ENCODE measurements at places on chromosomes 4 and X.

DNA sequence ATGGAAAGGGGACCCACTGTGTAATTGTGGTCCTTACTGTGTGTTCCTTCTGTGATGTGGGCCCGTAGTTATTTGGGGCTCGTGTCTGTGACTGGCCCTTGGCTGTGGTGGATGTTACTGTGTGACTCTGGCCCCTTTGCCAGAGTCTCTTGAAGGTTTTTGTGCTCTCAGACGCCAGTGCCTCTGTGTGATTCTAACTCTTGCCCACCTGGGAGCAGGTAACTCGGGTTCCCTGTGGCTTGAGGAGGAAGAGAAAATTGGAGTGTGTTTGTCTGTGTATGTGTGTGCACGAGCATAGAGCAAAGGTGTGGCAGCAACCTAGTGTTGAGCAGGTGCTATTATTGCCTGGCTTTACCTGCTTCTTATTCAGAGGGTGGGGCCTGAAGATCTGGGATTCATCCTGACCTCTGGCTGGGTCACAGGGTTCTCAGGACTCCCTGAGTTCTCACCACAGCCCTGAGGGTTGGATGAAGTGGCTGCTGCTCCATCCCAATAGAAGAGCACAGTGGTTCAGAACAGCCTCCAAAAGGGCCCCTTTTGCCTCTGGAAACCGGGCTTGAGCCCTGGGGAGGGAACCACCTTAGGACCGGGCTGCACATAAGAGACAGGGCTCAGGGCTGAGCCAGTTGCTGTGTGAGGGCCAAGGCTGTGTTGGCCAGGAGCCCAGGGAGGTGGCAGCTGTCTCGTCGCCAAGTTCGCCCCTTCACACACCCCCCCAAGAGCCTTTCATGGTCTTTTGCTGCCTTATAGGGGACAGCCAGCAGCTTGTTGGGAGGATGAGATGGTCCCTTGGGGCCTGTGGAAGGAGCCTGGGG is 1.3 kb downstream of the RBM10 start:
- no peak for DNase-seq

DNA sequence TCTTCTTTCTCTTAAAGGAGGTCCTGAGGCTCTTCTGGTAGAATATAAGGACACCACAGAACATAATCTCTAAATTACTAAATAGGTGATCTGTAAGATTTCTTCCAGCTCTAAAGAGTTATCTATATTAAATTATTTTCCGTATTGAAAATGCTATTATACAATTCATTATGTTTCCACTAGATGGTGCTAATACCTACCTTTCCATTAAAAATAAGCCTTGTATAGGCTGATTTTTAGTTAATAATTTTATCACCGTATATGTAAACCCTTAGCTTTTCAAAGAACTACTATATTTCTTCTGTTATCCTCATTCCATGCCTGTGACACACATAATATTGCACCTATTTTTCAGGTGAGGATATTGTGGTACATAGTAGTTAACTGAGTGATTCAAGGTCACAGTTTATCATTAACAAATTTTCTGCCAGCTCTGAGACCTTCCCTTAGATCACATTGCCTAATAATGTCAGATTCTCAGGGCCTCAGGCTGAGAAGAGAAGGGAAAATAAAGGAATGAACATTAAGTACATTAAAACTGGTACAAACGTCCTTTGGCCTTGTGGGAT is 138.8 kb downstream of the TEX11 start:
- no peak for DNase-seq

DNA sequence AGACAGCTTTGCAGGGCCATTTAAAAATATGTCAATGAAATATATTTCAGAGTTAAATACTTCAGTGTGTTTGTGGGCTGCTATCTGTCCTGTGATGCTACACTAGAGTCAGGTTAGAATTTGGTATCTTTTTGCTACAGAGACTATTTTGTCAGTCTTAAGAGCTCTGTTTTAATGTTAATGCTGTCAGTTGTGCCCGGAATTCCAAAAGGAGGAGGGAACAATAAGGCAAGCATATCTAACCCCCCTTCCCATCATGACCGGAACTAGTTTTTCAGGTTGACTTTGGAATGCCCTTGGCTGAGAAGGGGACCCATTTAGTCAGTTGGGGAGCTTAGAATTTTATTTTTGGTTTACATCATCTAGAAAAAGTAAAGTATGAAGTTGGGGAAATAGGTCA is 34.9 kb upstream of the SLC25A4 start:
- DNase-seq = no peak

- DNase-seq = no peak
These were observed 579.6 kb upstream of the IGFBP7 start for GRCh38 chr4:57689693-57690205.

- DNase-seq = no peak
These were observed 104.2 kb upstream of the TLR2 start for GRCh38 chr4:153579872-153580271.

GRCh38 chr4:44646151-44646550 is 5.3 kb downstream of the YIPF7 start:
- no peak for DNase-seq

- DNase-seq = no peak
These were observed 4.7 kb upstream of the NAA10 start for GRCh38 chrX:153939573-153939972.

DNA sequence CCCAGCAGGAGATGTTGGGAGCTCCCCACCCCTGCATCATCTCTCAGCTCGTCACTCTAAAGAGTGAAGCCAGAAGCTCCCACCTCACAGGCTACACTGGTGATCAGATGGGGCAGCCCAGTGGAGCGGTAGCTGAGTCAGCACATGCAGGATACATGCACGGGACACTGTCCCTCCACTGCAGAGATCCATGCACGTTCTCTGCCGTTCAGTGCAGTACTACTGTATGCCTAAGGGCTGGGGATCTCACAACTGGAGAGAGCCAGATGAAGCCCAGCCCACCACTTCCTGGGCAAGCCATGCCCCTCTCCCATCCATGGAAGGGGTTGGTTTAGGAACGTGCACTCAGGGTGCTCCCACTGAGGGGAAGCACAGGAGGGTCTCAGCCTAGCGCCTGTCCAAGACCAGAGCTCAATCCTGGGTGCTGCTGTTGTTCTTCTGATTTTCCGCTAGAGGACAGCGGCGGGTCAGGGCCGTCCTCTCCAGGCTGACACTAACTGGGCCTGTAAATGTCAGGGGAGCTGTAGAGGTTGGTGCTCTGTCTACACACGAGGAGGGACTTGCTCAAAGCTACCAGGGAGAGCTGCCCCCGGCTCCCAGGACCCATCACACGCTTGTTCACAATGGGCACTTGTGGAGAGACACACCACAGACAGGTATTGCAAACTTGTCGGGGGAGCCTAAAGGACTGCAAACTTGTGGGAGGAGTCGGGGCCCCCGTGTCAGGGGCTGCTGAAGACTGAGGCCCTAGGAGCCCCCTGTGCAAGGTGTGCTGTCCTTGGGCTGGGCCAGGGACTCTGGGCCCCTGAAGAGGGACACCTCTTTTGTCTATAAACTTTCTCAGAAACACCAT is 18.2 kb upstream of the ABLIM2 start:
- DNase-seq = no peak

GRCh38 chr4:138599965-138600364 is 357.8 kb upstream of the SLC7A11 start:
- no peak for DNase-seq

- DNase-seq = no peak
These were observed 303.7 kb upstream of the GNPDA2 start for GRCh38 chr4:45030059-45030458.

DNA sequence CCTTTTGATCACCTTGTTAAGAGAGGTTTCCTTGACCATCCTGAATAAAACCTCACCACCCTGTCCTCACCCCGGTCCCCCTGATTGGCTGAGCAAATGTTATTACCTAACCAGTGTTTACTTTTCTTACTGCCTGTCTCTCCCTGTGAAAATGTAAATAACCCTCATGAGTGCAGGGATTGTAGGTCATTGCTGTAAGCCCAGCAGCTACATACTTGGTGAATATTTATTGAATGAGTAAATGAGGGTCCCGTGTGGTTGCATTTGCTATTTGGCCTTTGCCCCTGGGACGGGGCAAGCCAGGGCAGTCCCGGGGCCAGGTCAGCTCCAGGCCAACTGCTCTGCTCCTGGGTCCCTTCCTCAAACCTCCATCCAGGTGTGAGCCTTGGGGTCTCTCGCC is 55.5 kb upstream of the CLCN4 start:
- DNase-seq = no peak

DNA sequence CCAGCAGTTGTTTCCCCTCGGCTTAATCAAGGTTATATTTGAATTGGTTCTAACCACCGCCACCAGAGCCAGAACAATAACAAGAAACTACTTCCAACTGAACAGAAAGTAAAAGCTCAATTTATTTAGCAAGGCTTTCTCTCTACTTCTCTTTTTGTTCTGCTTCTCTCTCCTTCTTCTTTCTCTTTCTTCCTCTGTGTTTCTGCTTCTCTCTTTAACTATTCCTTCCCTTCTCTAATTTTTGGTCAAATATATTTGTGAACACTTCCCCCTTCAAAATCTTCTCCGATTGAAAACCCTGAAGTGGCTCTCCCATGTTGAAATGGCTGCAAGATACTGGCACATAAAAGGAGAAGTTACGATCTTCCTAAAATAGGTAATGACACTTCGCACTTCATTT is 1195.9 kb upstream of the PRKX start:
- no peak for DNase-seq

GRCh38 chrX:23332888-23333821 is 1.5 kb upstream of the PTCHD1 start:
- no peak for DNase-seq

DNA sequence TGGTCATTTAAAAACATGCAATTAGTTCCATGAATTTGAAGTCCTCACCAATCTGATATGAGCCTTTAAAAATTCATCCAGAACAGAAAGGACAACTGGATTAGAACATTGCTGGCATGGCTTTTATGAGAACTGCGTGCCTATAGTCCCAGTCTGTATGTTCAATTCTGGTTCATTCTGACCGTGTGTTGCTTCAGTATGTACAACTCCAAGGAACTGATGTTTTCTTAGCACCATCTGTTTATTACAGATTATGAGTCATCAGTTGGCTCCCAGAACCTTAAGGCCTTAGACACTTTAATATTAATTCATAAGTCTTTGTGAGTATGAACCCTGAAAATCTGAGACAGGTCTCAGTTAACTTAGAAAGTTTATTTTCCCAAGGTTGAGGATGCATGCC is 115.0 kb downstream of the CEP44 start:
- no peak for DNase-seq

- DNase-seq = no peak
These were observed 65.9 kb downstream of the WWC2 start for GRCh38 chr4:183164963-183165362.

GRCh38 chr4:125991398-125991797 is 676.6 kb downstream of the FAT4 start:
- no peak for DNase-seq

DNA sequence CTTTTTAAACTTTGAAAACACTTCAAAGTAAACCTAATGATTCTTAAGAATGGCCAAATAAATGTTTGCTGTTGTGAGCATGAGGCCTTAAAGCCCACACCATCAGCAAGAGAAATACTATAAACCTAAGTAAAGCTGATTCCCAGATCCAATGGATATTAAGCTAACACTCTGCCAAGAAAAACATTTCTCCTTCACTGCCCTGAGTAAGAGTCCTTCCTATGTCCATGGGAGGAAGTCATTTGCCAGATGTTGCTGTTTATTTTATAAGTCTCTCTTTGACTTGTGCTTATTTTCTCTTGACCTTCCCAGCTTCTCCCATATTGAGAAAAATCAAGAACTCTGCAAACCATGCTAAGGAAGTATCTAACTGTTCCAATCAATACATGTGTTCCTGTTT is 154.3 kb upstream of the EDNRA start:
- DNase-seq = no peak

DNA sequence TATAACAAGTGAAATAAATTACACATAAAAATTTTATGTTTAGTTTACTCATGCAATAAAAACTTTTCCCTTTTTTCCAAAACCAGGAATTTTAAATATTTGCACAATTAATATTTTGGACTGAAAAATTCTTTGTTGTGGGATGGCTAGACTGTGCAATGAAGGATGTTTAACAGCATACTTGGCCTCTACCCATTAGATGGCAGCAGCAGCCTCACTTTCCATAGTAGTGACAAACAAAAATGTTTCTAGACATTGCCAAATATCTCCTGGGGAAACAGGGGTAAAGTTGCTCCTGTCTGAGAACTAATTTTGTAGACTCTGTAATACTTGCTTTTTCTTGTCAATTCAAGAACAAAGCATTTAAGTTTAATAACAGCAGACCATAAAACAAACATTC is 49.8 kb downstream of the SCLT1 start:
- DNase-seq = no peak

GRCh38 chr4:183941964-183942363 is 36.9 kb downstream of the STOX2 start:
- DNase-seq = no peak

- no peak for DNase-seq
These were observed 190.3 kb downstream of the DHX15 start for GRCh38 chr4:24394041-24394440.

DNA sequence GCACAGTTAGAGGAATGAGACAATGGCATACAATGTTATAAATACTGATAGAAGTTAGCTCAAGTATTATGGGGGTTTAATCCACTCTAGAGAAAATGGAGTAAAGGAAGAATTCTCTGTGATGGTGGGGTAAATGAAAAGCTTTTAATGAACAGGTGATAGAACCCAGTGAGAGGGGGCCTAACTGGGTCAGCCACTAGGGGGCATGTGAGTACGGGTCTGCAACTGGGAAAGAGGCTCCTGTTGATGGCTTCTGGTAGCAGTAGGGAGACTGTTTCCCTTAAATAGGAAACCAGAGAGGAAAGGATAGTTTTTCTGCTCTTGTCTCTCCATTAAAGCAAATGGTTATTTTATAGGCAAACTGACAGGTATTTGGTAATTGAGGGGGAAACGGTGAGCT is 132.8 kb upstream of the GPR101 start:
- no peak for DNase-seq

DNA sequence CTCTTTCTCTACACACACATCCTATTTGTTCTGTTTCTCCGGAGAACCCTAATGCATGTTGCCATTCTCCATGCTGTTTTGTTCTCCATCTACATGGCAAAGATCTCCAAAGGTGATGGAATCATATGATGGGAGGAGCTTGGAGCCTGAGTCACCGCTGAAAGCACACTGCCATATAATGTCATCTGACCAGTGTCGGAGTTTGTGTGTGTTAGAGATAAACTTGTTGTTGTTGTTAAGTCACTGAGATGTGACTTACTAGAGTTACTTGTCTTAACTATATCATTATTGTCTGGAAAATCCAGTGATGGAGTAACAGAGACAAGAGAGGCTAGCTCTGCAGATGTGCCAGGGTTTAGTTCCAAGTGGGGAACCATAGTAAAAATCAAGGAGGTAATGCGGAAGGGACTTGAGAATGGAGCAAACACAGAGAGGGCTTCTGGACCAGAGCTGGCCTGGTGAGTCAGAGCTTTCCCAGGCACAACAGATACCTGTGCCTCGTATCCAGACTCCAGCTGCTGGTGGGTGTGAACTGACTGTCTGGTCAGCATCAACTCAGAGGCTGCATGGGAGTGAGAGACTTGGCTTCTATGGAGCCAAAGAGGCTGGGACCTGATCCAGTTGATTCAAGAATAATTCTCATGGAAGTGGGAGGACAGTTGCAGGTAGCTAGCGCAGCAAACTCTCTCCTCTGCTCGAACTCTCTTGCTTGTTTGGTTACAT is 30.6 kb upstream of the CCKAR start:
- DNase-seq = peak; percentile 42

Data from uterus (tissue), 4 donors.